ENCODE measurements at places on chromosomes 5 and 9. TPM values are rescaled to one million over a fixed set of nuclear protein-coding genes. Genes with fewer than 3 reads are reported as not detected.

KCNMB1 gene
- 0.74 TPM for total RNA-seq

ROPN1L gene
- total RNA-seq, result 2.2 TPM

MSMP gene
- not detected for total RNA-seq

DNA sequence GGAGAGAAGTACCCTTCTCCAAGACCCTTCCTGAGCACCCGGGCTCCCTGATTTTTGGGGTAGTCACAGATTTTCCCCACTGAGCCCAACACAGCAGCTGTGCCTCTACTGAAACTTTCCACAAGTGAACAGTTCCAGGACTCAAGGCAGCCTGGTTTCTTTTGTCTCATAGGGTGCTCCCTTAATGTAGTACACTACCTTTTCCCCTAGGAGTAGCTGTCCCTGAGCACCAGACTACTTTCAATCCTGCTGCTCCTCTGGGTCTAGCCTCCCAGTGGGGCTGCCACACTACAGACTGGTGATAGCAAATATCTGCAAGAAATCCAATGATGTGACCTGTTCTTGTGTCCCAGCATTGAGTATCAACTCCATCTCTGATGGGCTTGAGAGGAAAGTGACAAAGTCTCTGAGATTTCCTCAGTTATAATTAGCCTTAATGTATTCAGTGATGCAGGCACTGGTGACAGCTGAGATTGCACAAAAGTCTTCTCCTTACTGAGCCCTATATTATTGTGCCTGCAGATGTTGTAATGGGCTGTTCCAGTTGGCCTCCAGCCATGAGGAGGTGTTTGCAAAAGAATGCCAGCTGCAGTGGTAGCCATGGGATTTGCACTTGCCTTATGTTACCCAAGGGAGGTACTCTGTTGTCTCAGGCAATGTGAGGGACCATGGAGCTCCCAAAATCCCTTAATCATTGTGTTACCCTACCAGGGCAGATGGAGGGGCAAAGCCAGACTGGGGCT is 1802.5 kb downstream of the EFNA5 start:
- no peak for DNase-seq
- H3K27me3 ChIP-seq, result no peaks in the 10 kb centered on the region
- H3K27ac ChIP-seq, result no peak overlapping the region
- H3K36me3 ChIP-seq, result no peaks in the 10 kb centered on the region

GRCh38 chr5:1054018-1054798 is 45.6 kb downstream of the NKD2 start:
- H3K27me3 ChIP-seq, result no peaks in the 10 kb centered on the region
- H3K27ac ChIP-seq, result no peak overlapping the region
- H3K4me1 ChIP-seq, result peaks cover 15% of the 10 kb centered on the region

- H3K27me3 ChIP-seq, result no peaks in the 10 kb centered on the region
- no peak overlapping the region for H3K4me3 ChIP-seq
- H3K36me3 ChIP-seq, result no peaks in the 10 kb centered on the region
These were observed 312.6 kb downstream of the TMEM232 start for GRCh38 chr5:110413856-110414255.

GRCh38 chr5:103120607-103121200 is 603 bp downstream of the PPIP5K2 start:
- H3K27ac ChIP-seq, result peak overlapping the region; percentile 94
- no peaks in the 10 kb centered on the region for H3K27me3 ChIP-seq
- DNase-seq, result no peak
- peak overlapping the region; percentile 78 for H3K4me3 ChIP-seq
- no peaks in the 10 kb centered on the region for H3K4me1 ChIP-seq

DNA sequence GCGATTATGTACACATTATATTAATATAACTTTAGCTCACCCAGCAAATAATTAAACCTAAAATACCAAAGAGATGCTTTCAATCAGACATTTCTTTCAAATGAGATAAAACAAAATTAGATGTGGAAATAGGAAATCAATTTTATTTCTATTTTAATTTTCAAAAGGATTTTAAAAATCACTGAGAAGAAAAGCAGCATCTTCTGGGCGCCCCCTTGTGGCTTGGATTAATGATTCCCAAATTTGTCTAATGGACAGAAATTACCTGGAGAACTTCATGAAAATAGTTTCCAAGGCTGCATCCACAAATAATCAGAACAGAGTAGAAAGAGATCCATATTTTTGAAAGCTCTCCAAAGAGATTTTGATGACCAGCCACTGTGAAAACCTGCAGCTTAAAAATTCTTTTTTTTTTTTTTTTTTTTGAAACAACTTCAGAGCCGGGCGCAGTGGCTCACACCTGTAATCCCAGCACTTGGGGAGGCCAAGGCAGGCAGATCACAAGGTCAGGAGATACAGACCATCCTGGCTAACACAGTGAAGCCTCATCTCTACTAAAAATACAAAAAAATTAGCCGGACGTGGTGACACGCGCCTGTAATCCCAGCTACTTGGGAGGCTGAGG is 50.9 kb upstream of the CEMIP2 start:
- H3K4me3 ChIP-seq, result no peak overlapping the region
- no peaks in the 10 kb centered on the region for H3K36me3 ChIP-seq
- no peak overlapping the region for H3K27ac ChIP-seq
- DNase-seq, result no peak

DNA sequence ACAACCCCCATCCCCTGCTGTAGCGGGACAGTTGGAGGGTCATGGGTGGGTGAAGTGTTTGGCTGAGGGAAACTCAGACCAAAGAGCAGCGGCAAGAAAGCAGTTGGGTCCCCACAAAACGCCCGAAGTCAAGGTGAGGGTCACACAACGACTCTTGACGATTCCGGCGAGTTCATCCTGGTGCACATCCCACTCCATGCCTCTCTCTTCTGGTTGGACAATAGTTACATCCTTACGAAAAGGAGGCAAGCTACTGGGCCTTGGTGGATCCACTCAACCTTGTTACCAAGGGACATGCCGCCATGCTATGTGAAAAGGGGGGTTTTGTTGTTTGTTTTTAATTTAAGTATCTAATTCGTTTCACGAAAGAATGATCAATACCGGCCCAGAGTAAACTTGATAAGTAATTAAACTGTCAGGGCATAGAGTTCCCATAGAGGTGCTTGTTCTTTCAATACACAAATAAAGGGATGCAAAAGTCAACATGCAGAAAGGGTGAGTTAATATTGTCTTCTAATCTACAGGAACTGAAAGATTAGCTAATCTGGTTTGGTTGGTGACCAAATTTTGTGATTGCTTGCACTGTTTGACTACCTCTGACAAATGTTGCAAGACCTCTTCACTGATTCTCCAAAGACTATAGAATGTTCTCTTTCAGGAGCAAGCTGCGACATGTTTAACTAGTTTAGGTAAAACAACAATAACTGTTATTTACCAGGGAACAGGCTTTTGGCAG is 732 bp upstream of the SMIM15 start:
- DNase-seq, result no peak
- peak overlapping the region; percentile 96 for H3K27ac ChIP-seq
- H3K36me3 ChIP-seq, result peaks cover 14% of the 10 kb centered on the region
- H3K4me1 ChIP-seq, result no peaks in the 10 kb centered on the region
- peak overlapping the region; percentile 87 for H3K4me3 ChIP-seq

GRCh38 chr9:115422932-115423440 is 305.0 kb upstream of the TNC start:
- no peaks in the 10 kb centered on the region for H3K4me1 ChIP-seq
- DNase-seq, result no peak
- H3K27ac ChIP-seq, result no peak overlapping the region
- H3K4me3 ChIP-seq, result no peak overlapping the region
- H3K36me3 ChIP-seq, result no peaks in the 10 kb centered on the region

DNA sequence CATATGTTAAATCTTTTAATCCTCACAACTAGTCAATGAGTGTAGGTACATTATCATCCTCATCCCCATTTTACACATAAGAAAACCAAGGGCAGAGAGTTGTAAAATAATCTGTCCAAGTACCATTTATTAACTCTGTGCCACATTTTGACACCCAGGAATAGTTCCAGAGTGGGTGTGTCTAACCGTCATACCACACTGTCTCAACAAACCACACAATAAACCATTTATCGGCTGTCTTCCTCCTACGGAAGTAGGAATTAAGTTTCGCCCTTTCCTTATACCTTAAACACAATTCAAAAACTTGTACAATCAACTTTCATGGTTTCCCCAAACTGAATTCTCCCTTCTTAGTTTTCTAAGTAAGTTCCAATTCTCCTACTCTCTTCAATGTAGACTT is 11.4 kb downstream of the AP3B1 start:
- DNase-seq, result no peak
- H3K36me3 ChIP-seq, result no peaks in the 10 kb centered on the region
- no peak overlapping the region for H3K4me3 ChIP-seq
- H3K27me3 ChIP-seq, result no peaks in the 10 kb centered on the region
- no peak overlapping the region for H3K27ac ChIP-seq

DNA sequence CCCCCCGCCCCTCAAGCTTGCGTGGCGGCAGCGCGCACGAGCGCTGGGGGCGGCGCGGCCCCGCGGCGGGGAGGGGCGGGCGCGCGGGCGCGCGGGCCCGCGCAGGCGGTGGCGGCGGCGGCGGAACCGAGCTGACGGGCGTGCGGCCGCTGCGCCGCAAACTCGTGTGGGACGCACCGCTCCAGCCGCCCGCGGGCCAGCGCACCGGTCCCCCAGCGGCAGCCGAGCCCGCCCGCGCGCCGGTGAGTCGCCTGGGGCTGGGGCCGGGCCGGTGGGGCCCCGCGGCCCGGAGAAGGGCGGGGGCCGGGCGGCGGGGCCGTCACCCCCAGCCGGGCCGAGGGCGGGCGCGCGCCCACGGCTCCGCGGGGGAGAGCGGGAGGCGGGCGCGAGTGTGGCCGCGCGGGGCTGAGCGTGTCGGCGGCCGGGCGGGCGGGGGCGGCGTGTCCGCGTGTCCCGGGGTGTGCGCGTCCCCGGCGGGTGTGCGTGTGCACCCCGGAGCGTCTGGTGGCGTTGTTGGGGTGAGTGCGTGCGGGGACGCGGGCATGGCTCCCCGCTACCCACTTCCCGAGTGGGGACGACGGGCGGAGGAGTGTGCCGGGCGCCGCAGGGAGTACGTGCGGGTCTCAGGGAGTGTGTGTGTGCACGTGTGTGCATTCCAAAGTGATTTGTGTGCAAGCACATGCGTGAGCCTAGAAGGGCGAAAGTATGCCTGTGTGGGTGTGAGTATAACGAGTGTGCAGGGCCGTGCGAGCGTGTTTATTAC is at the start of gene NEK6:
Gene NEK6 (plus strand): TSS at position 106 of the 763 bp plus-strand sequence. CDS start 44,016 bp downstream, outside the sequence.
- H3K4me3 ChIP-seq, result peak within 1 kb of the TSS; percentile 77
- no peaks in the 10 kb centered on the region for H3K27me3 ChIP-seq
- H3K36me3 ChIP-seq, result no peaks in the 10 kb centered on the region
- H3K27ac ChIP-seq, result peak within 1 kb of the TSS; percentile 84

DNA sequence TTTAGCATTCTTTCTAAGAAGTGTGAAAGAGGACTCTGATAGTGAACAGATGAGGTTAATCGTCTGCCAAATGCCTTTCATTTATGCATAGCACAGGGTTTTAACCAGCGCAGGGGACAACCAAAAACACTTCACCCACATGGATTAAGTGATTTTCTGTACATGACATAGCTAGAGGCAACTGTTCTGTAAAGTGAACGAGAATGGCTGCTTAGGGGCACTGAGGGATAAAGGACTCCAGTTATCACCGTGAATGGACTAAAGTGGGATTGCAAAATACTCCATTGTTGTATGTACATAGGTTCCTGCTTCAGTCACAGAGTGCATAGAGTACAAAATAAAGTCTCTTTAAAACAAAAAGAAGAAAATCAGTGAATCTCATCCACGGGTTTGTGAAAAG is 456.8 kb downstream of the DMAC1 start:
- H3K4me1 ChIP-seq, result no peaks in the 10 kb centered on the region
- H3K4me3 ChIP-seq, result no peak overlapping the region
- H3K36me3 ChIP-seq, result no peaks in the 10 kb centered on the region
- no peak for DNase-seq

- no peak overlapping the region for H3K4me3 ChIP-seq
- H3K4me1 ChIP-seq, result no peaks in the 10 kb centered on the region
- no peaks in the 10 kb centered on the region for H3K27me3 ChIP-seq
- no peak for DNase-seq
- H3K27ac ChIP-seq, result no peak overlapping the region
These were observed 6.8 kb upstream of the IFNA5 start for GRCh38 chr9:21311889-21312288.

Data from right atrium auricular region (tissue), 2 donors.